ENCODE measurements at places on chromosomes 12 and 14.
A peak's percentile ranks its signal among the peaks of the same experiment; 100 is the strongest.

DNA sequence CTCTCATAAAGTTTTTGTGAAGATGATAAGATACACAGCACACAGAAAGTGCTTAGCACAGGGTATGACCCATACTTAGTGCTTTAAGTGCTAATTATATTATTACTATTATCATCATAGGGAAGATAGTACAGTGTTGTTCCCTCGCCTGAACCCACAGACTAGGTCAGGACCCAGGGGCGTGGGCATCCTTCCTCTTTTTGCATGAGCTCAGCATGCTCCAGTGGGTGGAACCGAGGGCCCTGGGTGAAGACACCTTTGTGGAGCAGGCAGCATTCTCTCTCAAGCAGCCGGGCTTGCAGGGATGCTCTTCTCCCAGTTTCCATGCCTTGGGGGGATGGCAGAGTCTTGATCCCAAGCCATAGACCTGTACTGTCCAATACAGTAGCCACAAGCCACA lies 34.8 kb downstream of the CRACR2A start:
- DNase-seq: no peak

DNA sequence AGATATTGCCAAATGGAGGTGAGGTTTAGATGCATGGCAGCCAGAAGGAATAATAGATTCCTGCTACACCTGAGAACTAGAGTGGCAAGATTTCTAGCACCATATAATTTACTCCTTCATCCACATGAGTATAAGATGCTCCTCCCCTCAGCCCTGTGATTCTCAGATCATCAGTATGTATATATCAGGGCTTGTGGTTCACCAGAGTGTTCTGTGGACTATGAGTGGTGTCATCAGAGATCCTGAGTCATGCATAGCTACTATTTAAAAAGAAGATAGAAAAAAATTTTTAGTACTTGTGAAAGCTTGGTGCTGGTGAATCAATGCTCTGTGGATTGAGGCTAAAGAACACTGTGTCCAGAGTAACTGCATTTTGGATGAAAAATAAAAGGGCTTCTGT lies 285.9 kb downstream of the BMP4 start:
- DNase-seq: no peak

- no peak for DNase-seq
These were observed 184.3 kb upstream of the C14orf180 start for GRCh38 chr14:104395276-104395675.

DNA sequence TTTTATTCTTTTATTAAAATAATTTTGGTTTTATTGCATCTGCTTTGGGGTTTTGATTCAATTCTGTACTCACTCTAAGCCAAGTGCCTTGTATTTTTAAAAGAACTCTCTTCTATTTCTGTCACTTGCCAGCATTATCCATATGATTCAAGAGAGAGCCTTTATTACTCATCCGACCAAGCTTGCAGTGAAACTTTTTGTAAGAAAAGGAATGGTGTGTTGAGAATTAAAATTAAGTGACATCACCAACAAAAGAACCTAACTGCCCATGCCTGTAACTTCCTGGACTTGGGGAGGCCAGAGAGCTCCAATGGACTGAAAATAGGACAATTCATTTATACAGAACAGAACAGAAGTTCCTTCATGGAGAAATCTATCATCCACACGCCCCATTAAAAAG lies 52.1 kb downstream of the GALNT4 start:
- no peak for DNase-seq

GRCh38 chr14:91997492-91997891 lies 42.4 kb downstream of the TRIP11 start:
- DNase-seq: peak; percentile 41

GRCh38 chr12:102916252-102917025 lies 605 bp downstream of the PAH start:
- DNase-seq: no peak

- no peak for DNase-seq
These were observed 1.7 kb downstream of the C14orf132 start for GRCh38 chr14:96040828-96041371.

- no peak for DNase-seq
These were observed 6.6 kb upstream of the PTHLH start for GRCh38 chr12:27979145-27979544.

GRCh38 chr14:92551044-92551841 lies 37.7 kb downstream of the RIN3 start:
- DNase-seq: peak; percentile 77
